Caki2 (cell line): ENCODE measurements at places on chromosomes 3 and 15.

DNA sequence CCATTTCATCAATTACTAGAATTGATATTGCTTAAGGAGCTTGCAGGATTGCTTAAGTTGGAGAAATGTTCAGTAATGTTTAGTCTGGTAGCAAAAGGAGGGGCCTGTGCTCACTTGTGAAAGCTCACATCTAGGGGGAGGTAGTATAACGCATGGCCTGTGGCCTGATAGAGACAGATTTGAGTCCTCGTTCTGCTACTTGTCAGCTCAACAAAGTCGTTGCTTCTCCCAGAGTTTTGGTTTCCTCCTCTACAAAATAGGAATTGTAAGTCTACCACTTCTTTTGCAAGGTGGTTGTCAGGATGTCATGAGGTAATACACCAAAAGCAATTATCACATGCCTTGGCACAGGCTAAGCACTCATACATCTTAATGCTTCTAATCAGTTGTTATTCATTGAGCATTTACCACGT, 1.3 kb downstream of the ST3GAL6 start:
- no peak for DNase-seq

GRCh38 chr15:81758818-81759284, 287.0 kb downstream of the MEX3B start:
- DNase-seq = no peak

DNA sequence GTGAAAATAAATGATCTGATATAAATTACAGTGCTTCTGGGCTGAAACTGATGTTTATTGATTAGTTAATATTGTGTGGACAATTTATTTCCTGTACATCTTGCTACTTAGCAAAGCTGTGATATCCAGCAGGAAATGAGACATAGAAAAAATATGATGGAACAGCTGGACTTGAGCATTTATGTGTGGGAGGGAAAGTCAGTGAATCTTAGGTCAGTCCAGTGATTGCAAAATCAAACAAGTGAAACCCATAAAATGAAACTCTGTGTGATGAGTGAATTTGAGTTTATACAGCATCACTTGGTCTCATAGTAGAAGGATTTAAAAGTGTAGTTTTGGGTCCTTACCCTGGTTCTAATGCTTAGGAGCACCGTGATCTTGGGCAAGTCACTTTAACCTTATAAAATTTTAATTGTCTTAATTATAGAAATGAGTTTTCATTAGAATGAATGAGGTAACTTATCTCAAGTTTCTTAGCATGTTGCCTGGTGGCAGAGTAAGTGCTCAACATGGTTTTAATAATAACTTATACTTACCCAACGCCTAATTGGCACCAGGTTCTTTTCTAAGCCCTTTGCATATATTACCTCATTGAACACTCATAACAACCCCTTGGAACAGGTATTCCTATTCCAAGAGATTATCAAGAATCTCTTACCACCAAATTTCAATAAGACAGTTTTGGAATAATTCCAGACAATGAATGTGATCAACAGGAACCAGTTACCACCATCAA, 194.6 kb downstream of the ADAMTSL3 start:
- no peak for DNase-seq

GRCh38 chr15:55574096-55574495, 14.0 kb downstream of the PYGO1 start:
- no peak for DNase-seq

- no peak for DNase-seq
Observed at GRCh38 chr3:74633021-74633420, 18.6 kb upstream of the CNTN3 start.

GRCh38 chr3:109143646-109144045, 7.1 kb downstream of the C3orf85 start:
- no peak for DNase-seq

DNA sequence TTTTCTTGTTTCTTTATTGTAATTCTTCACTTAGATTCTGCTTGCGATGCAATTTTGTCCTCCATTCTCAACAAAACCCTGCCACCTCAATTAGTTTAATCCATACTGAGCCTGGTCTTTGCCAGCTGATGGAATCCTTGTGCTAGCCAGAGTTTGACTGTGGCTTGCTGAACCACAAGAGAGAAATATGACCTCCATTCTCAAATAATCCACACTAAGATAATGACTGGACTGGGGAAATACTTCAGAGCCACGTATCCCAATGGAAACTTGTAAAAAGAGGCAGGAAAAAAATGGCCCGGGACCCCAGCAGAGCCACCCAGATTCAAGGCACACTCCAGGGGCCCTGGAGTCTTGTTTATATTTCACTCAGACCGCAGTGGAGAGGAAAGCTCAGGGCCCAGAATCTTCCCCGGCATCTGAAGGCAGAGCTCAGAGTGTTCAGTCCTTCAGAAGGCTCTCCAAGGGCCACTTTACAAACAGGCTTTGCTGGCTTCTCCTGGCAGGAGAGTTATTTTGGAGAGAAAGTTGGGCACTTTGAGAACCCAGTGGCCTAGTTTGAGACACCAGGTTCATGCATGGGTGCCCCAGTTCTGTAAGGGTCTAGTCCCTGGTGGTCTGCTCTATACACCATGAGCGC, 62.7 kb downstream of the SSUH2 start:
- DNase-seq = no peak

DNA sequence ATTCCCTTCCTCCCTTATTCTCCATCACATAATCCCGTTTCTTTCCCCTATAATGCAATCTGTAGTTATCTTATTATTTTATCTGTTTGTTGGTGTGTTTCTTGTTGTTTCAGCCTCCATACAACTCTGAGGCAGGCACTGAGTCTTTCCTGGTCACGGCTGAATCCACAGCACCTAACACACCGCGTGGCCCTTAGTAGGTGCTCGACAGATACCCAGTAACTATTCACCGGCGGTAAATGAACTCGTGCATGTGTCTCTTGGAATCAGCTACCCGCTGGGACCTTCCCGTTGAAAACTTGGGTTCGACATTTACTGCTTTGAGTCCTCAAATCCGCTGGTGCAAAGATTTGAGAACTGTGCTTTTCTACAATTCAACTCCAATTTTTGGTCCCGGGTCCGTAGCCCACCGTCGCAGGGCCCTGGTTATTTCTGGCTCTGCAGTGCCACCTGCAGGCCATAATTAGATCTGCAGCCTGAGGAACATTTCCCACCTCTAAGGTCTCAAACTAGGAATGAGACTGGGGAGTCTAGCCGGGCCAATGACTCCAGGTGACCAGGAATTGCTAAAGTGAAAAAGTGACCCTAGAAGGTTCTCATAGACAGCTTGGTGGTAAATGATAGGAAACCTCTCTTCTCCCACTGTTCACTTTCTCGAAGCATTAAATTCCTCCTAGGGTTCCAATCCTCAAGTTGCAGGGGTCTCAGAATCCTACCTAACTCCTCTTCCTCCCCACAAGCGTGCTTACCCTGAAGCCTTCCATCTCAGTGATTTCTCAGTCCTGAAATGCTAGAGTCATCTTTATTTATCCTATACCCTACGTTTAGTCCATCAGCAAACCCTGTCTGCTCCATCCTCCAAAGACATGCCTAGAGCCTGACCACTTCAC, 40.0 kb upstream of the TRH start:
- peak; percentile 22 for DNase-seq

GRCh38 chr3:160403028-160403545, 3.6 kb downstream of the SMC4 start:
- DNase-seq = peak; percentile 51

- DNase-seq = no peak
Observed at GRCh38 chr3:41328926-41329325, 129.6 kb downstream of the CTNNB1 start.

DNA sequence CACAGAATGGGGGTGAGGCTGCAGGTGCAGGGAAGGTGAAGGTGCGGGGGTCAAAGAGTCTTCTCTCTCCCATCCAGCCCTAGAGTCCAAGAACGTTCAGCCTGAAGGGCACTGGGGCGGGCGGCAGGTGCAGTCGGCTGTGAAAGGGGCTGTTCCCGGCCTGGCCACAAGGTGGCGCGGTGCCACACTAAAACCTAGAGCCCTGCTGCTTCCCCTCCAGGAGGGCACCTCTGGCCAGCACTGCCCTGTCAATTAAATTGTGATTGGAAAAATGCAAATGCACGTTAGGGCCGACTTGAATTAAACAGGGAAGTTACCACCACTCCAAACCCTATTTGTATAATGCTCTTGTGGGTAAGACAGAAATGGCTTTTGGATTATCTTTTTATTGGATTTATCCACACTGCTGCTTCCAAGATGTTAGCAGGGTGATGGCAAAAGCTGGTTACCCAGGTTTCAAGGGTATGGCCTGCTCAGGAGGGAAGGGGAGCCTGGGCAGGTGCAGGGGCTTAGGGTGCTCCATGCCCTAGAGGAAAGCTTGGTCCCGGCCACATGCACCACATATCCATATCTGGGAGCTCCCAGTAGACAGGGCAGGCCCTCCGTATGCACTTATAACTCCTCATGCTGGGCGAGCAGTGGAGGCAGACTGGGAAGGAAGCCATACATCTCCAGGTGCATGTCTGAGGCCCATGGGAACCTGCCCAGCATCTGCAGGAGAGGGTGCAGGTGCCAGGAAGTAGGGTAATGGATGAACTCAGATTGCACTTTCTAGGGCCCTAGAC, 119.8 kb downstream of the ADCY5 start:
- DNase-seq = peak; percentile 49

DNA sequence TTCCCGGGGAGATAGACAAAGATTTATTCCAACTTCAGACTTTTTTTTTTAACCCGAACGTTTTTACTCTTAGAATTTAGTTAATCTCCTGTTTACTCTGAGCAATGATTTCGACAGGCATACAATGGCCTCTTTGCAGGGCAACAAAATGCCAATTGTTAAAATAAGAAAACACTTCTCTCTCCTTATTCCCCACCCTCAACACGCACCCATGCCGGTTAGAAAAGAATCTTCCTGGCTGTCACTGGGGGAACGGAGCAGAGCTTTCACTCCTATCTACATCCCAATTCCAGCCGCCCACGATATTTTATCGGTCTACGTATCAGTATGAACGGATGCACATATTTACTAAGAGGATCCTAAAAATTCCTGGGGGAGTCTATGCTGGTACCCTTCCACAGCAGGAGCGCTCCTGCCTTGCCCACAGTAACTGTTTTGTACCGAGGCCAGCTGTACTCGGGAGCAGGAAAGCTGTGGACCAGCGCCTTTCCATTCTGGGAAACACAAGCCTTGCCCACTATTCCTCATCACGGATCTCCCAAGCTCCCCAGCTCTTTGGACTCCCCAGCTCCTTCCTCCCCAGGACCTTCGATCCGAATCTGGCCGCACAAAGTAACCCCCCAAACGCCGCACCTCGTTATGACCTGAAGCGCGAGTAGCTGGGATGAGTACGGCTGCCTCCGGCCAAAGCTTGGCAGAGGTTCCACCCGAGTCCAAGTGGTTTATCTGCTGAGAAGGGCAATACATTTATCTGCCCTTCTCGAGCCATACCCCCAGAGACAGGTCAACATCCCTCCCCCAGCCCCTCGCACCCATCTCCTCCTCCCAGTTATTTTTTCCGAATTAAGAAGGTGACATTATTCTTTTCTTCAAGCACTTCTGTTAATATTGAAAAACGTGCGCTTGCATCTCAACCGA, 2.2 kb upstream of the FOXB1 start:
- no peak for DNase-seq

GRCh38 chr3:169759256-169759655, 5.6 kb downstream of the TERC start:
- DNase-seq = no peak

GRCh38 chr3:31067004-31067403, 172.5 kb upstream of the GADL1 start:
- DNase-seq = peak; percentile 5

GRCh38 chr15:62648954-62649353, 393.6 kb upstream of the TPM1 start:
- DNase-seq = no peak

- DNase-seq = no peak
Observed at GRCh38 chr3:193842029-193842798, 249.2 kb downstream of the OPA1 start.

GRCh38 chr3:104291437-104291851, 1075.3 kb upstream of the ALCAM start:
- DNase-seq = no peak

GRCh38 chr3:174792864-174793263, 66.3 kb upstream of the NAALADL2 start:
- no peak for DNase-seq

- DNase-seq = no peak
Observed at GRCh38 chr3:141235661-141236171, 4.1 kb downstream of the PXYLP1 start.

DNA sequence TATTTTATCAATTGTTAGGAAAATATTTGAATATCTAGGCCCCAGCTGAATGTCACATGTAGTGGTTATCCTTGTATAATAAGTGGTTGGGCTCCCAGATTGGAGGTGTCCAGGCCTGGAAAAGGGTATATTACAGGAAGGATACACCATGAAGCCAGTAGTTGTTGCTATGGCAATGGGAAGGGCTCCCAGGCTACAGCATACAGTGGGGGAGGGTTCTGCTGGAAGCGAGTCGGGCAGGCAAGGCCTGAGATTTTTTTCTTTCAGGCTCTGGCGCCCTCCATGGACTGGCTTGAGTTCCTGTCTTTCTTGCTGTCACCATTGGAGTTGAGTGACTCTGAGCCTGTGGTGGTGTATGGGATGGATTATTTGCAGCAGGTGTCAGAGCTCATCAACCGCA, 8.9 kb downstream of the ECE2 start:
- peak; percentile 60 for DNase-seq

GRCh38 chr3:11002371-11002807, 9.8 kb downstream of the SLC6A1 start:
- DNase-seq = no peak

GRCh38 chr15:31974154-31974794, 56.0 kb upstream of the CHRNA7 start:
- DNase-seq = peak; percentile 7

DNA sequence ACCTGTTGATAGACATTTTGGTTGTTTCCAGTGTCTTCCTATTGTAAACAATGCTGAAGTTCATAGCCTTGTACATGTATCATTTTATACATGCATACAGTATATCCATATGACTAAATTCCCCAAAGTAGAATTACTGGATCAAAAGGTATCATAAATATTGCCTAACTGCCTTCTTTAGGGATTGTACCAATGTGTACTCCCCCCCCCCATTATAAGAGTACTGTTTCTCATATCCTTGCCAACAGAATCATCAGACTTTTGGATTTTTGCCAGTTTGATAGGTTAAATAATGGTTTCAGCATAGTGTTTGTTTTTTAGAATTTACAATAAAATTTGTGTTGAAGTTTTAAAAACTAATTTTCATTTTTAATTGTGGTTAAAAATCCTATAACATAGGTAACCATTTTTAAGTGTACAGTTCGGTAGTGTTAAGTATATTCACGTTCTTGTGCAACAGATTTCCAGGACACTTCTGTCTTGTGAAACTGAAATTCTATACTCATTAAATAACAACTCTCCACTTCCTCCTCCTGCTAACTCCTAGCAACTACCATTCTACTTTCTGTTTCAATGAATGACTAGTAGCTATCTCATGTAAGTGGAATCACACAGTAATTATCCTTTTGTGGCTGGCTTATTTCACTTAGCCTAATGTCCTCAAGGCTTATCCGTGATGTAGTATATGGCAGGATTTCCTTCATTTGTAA, 30.8 kb upstream of the MAP3K13 start:
- peak; percentile 69 for DNase-seq

GRCh38 chr15:31381801-31382712, 55.4 kb downstream of the KLF13 start:
- DNase-seq = no peak

- DNase-seq = no peak
Observed at GRCh38 chr15:75171408-75171807, 30.3 kb upstream of the C15orf39 start.

- DNase-seq = peak; percentile 79
Observed at GRCh38 chr3:187669675-187670504, at the start of gene SST. Gene SST (minus strand): TSS chr3:187670394. CDS start chr3:187670291, 103 bp downstream.

- DNase-seq = no peak
Observed at GRCh38 chr3:141006344-141006743, 44.8 kb upstream of the SPSB4 start.

- DNase-seq = no peak
Observed at GRCh38 chr3:178795349-178795748, 259.1 kb downstream of the KCNMB2 start.

GRCh38 chr3:177607589-177607988, 410.3 kb upstream of the TBL1XR1 start:
- no peak for DNase-seq
